ENCODE measurements at places on chromosomes 7 and 10.

GRCh38 chr10:16966991-16967865 lies 150.0 kb upstream of the RSU1 start:
- DNase-seq = peak; percentile 46

DNA sequence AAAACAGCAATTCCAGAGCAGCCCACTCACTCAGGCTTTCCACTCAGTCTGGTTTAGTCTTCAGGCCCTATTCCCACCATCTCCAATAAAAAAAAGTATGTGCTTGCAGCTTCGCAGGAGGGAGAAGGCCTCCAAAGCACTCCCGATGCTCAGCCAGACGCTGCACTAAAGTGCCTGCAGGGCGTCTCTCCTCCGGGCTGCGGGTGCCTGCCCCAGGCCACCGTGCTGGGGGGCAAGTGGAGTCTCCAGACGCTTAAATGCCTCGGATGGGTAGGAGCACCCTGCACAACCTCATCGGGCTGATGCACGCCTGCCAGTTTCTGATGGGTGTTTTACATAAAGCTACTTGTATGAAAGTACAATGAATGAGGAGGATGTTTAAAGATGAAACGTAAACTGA lies 31.3 kb upstream of the NCAPG2 start:
- DNase-seq = no peak

- DNase-seq = no peak
These were observed 471 bp downstream of the MGMT start for GRCh38 chr10:129467359-129468064.

DNA sequence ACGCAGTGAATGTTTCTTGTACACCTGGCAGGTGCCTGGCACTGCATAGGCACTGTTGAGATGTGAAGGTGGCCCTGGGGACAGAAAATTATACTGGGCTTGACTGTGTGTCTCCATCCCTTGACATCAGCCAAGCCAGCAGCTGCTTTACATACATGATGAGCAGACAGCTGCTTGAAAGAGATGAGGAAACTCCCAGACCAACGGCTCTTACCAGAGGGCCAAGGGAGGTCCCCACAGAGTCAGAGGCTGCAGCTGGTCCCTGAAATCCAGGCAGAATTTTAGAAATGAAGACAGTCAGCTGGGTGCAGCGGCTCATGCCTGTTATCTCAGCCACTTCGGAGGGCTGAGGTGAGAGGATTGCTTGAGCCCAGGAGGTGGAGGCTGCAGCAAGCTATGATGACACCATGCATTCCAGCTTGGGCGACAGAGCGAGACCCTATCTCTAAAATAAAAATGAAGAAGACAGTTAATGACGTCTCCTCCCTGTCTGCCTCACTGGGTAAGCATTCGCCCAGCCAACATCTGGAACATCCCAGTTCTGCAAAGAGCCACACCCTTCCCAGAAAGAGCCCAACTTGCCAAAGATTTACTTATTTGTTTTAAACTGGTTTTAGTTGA lies 17.6 kb downstream of the LIMK1 start:
- no peak for DNase-seq

GRCh38 chr7:55409482-55410225 lies 44.5 kb downstream of the LANCL2 start:
- DNase-seq = peak; percentile 9

GRCh38 chr10:68955355-68955831 lies 577 bp upstream of the DDX21 start:
- no peak for DNase-seq

- DNase-seq = no peak
These were observed 8.2 kb downstream of the MAFK start for GRCh38 chr7:1538544-1539180.

GRCh38 chr10:92387289-92387940 lies 96.4 kb downstream of the MARCHF5 start:
- peak; percentile 63 for DNase-seq

DNA sequence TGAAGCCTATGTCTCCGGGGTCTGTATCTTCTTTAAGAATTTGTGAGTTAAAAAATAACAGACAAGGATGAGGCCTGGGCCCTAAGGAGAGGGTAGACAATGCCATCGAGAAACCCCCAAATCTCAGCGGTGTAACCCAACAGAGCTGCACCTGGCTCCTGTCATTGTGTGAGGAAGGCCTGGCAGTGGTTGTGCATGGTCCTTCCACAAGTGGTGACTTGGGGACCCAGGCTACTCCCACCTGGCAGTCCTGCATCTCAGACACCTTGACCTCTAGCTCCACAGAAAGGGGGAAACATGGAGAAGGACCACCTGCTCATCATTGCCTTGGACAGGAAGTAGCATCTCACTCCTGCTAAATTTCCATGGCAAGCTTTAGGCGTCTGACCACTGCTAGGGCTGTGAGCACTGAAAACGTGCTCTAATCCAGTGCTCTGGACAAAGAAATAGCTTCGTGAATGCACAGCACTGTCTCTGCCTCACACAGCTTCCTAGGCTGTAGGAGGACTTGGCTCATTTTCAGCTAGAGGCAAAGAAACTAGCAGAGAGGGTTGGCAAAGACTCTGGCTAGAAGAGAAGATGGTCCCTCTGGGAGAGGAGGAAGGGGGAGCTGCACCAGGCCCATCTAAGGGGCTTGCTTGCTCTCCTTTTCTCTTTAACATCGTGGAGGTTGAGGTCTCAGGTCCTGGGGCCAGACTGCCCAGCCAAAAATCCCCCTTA lies 273.9 kb upstream of the ZMIZ1 start:
- DNase-seq = no peak

DNA sequence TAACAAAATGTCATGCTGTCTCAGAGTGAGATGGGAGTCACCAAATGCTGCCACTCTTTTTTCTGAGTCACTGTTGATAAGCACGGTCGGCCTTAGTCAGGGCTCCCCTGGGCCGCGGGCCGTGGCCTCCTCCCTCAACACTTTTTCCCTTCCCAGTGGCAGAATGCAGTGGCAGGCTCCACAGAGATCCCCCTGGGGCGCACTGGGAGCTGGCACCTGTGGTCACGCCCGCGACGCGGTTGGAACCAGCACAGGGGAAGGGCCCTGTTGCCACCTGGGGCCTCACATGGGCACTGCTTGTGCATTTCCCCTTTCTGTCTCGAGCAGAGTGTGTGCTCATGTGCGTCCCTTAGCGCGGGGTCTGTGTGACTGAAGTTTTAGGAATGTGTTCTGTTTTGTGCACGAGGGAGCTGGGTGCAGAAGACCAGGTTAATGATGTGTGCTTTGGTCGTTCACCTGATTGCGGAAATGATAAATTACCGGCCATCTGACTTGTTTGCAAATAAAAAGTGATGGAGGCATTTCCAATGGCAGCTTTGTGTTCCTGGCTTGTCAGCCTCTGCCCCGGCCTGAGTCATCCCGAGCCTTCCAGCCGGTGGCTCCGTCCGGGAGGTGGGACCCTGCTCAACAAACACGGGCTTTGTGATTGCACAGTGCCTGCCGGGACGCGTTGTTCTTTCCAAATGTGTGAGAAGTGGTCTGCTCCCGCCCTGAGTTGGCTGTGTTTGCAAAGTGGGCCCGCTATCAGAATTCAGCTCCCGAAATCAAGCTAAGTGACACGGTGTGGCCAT lies 100.7 kb downstream of the NKX6-2 start:
- DNase-seq = peak; percentile 73

GRCh38 chr10:24983946-24984345 lies 31.5 kb upstream of the PRTFDC1 start:
- no peak for DNase-seq

GRCh38 chr10:76091926-76092325 lies 660.5 kb downstream of the LRMDA start:
- no peak for DNase-seq

GRCh38 chr7:100614308-100614861 lies 2.0 kb downstream of the MOSPD3 start:
- DNase-seq = no peak

DNA sequence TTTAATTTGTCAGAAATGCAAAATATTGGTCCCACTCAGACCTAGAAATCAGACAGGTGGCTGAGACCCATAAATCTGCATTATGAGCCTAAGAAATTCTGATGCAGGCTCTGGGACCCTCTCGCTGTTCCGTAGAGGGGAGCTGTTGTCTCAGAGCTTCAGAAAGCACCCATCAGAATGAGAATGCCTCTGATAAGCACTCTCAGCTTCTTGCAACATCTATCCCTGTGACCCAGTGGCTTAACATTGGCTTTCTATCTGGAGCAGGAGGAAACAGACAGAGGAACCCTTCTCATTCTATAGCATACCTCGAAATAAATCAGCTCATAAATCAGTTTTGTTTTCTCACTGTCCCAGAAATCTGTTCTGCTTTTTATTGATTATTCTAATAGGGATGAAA lies 184.6 kb upstream of the SP4 start:
- DNase-seq = no peak

GRCh38 chr7:104328970-104329825 lies 795 bp downstream of the LHFPL3 start:
- DNase-seq = no peak

Data from brain microvascular endothelial cell (primary cell).